ENCODE measurements at places on chromosomes 11 and 22.

DNA sequence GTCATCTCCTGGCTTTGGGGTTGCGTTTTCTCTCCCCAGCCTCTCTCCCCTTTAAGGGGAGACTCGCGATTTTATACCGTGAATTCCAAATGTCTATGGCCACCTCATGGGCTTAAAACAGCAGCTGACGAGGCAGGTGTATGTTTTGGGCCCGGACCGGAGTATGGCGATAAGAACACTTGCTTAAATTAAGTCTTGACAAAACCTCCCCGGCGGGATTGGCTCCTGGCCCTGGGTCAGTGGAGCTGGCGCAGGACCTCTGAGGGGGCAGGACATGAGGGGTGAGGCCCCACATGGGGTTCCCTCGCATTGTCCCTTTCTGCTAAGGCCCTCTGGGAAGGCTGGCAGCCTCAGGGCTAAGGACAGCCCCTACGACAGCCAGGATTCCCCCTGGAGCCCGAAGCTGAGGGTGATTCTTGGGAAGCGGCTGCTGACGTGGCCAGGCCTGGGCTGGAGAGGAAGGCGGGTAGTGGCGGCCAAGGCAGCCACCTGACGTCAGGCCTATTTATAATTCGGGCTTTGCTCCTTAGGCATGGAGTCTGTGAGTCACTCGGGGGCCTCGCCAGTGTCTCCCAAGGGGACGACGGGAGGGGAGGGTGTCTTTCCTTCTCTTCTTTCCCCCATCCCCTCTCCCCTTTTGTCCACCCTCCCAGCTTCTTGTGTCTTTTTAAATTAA is 12.7 kb downstream of the MYO18B start:
- peak; percentile 93 for DNase-seq

GRCh38 chr11:95148406-95148805 is 58.8 kb downstream of the ENDOD1 start:
- no peak for DNase-seq

- no peak for DNase-seq
These were observed 10.6 kb downstream of the FREY1 start for GRCh38 chr11:45896422-45896984.

DNA sequence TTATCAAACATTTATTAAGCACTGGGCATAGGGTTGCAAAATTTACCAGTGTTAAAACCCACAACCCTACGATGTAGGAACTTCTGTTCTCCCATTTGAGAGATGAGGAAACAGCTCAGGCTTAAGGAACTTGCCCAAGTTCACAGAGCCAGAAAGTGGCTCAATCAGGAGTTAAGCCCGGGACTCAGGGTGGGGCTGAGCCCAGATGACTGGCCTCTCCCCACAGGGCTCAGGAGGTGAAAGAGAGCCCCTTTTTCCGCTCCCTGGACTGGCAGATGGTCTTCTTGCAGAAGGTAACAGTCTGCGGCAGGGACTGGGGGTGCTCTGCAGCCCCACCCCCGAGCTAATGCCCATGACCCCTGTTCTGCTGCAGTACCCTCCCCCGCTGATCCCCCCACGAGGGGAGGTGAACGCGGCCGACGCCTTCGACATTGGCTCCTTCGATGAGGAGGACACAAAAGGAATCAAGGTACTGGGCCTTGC is 5.6 kb upstream of the ANKRD13D start:
- DNase-seq, result peak; percentile 56

- DNase-seq, result no peak
These were observed 915.6 kb downstream of the TBC1D22A start for GRCh38 chr22:47678048-47678447.

GRCh38 chr11:18749681-18750319 is 23.8 kb upstream of the IGSF22 start:
- DNase-seq, result no peak

- no peak for DNase-seq
These were observed 49.1 kb downstream of the MICAL2 start for GRCh38 chr11:12159351-12160099.

DNA sequence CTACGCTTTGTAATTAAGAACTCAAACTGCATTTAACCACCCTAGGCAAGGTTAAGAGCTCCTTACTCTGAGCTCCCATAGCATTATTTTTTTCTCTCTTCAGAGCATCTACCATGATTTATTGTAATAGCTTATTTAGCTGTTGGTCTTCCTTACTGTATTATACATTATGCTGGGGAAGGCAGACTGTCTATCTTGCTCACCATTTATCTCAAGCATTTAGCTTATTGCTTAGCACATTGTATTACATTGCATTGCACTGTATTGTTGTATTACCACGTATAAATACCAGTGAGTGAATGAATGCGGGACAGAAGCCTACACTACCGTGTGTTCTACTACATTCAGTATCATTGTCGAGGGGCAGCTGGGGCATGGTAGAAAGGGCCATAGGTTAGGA is 324.3 kb downstream of the OPCML start:
- DNase-seq, result no peak

DNA sequence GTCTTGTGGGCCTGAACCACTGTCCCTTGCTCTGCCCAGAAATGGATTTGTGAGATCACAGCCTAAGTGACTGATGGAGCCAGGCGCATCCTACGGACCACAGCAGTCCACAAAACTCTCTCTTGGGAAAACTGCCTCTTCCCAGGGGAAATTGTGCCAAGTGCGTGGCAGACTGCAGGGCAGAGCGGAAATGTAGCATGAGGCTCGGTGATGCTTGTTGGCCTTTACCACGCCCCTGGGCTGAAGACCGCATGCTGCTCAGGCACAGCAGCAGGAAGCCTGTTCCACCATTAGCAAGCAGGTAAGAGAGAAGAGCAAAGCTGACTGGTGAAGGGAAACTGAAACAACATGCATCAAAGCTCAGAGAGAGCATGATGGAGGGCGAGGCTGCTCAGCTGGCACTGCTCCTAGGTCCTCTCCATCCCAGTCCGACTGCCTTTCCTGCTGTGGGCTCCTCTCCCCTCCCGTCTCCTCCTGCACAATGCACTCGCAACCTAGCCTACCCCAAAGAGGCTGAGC is 26.5 kb upstream of the SCARF2 start:
- no peak for DNase-seq

DNA sequence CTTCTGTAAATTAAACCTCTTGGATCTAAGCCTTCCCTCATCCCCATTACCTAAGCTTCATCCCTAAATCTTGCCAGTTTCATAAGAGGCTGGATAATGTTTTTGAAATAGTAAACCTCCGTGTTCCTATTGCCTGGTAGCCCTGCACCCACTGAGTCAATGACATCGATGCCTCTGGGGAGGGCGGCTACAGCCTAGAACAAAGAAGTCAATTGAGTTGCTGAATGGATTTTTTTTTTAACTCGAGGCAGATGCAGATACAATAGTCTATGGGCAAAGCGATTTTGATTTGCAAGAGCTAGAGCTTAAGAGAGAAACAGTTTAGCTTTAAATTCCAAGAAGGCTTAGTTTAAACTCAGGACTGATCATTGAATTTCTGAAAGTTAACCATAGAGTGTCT is 121.3 kb downstream of the NECTIN1 start:
- DNase-seq, result no peak

DNA sequence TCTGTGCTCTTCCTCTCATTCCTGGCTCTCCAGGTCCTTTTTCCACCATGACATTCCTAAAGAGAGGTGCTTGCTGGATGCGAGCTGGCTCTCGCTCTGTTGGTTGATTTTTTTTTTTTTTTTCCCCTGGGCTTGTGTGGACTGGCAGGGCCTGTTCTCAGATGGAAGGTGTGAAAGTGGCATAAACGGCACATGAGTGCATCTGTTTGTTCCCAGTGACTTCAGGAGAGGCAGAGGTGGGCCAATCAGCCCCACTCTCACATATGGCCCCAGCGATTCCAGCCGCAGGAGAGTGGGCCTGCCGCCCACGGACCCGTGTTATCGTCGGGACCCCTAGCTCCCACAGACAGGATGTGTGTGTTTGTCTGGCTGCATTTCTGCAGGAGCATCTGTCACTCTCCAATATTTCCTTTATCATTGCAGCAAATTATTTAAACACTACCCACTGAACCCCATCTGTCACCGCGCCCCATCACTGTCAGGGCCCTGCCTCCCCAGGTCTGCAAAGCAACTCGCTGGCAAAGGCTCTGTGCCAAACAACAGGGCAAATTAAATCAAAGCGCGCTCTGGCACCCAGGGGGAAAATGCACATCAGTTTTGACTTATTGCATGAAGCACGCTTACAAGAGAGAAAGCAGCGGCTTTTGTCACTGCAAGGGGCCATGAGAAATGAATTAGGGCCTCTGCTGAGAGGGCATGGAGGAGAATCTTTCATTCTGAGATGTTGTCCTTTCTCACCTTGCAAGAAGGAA is 886.3 kb downstream of the NTM start:
- DNase-seq, result no peak

- no peak for DNase-seq
These were observed 14.5 kb upstream of the MB start for GRCh38 chr22:35631597-35631996.

DNA sequence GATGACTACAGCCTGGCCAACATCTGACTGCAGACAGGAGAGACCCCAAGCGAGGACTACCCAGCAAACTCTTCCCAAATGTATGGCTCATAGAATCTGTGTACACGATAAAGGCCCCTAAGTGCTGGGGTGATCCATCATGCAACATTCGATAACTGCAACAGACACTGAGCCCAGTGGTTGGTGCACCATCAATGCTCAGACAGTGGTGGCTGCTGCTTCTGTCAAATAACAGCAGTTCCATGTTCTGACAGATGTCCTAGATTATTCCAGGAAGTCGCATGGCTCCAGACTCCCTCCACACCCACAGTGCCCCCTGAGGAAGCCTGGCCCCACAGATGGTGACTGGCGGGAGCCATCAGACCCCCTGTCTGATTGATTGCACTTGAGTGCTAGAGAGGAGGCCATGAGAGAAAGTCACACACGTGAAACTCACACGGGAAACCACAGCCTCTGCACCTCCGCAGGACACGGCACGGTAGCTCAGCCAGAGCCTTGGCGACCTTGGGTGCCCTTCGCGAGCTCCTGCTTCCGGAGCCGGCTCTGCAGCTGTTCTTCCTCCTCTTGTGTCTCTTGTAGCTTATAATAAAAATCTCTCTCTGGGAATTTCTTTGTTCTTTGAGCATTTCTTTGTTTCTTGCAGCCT is 1155.9 kb downstream of the TBC1D22A start:
- DNase-seq, result no peak

- no peak for DNase-seq
These were observed 39.4 kb downstream of the BLID start for GRCh38 chr11:122076512-122077120.

- no peak for DNase-seq
These were observed 41.2 kb downstream of the PDHX start for GRCh38 chr11:34957606-34958005.

DNA sequence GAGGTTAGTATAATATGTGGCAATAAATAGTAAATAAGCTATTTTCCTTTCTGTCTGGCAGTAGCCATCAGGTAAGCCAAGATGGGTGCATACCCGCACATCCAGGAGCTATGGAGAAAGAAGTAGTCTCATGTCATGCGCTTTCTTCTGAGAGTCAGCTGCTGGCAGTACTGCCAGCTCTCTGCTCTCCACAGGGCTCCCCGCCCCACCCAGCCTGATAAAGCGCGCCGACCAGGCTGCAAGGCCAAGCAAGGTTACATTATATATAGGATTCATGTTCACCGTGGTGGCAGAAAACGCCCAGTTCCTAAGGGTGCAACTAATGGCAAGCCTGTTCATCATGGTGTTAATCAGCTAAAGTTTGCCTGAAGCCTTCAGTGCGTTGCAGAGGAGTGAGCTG is 126.2 kb downstream of the ATG16L2 start:
- DNase-seq, result no peak

GRCh38 chr22:22705328-22706100 is 61.1 kb downstream of the GGTLC2 start:
- DNase-seq, result no peak

- no peak for DNase-seq
These were observed 785.6 kb downstream of the TBC1D22A start for GRCh38 chr22:47547881-47548650.

All from right cardiac atrium (tissue), 5 donors.